ENCODE measurements at places on chromosomes 7 and 10. TPM values are rescaled to one million over a fixed set of nuclear protein-coding genes. Genes with fewer than 3 reads are reported as not detected.

Gene ELAPOR2
- 1.6 TPM for polyA plus RNA-seq

Gene THSD7A
- 0.42 TPM for polyA plus RNA-seq

Gene MYL10
- polyA plus RNA-seq, result not detected

Gene SLC35G1
- 1.4 TPM for polyA plus RNA-seq

Gene FLNC
- 0.82 TPM for polyA plus RNA-seq

Gene HOXA4
- polyA plus RNA-seq, result 1.9 TPM

Gene ACTL6B
- polyA plus RNA-seq, result 7.7 TPM
